Activated CD8-positive, alpha-beta memory T cell treated with anti-CD3 and anti-CD28 coated beads for 1 hour (primary cell): ENCODE measurements at places on chromosomes 2 and 18.

GRCh38 chr2:230564805-230565779 is 147.6 kb upstream of the CAB39 start:
- no peak for DNase-seq

DNA sequence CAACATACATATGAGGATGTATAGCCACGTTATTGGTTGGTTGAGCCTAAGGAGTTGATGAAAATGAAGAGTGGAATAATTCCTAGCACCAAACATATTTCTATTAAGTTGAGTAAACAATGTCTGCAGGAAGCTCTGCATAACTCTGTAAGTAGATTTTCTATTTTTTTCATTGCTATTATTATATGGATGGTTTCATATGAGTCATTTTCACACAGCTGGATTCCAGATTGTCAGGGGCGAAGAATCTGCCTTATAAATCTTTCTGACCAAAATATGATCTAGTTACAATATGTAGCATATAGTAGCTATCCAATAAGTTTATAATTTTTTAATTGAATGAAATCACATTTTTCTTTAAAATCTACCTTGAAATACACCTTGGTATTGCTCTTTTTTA is 468.0 kb upstream of the PKDCC start:
- no peak for DNase-seq

DNA sequence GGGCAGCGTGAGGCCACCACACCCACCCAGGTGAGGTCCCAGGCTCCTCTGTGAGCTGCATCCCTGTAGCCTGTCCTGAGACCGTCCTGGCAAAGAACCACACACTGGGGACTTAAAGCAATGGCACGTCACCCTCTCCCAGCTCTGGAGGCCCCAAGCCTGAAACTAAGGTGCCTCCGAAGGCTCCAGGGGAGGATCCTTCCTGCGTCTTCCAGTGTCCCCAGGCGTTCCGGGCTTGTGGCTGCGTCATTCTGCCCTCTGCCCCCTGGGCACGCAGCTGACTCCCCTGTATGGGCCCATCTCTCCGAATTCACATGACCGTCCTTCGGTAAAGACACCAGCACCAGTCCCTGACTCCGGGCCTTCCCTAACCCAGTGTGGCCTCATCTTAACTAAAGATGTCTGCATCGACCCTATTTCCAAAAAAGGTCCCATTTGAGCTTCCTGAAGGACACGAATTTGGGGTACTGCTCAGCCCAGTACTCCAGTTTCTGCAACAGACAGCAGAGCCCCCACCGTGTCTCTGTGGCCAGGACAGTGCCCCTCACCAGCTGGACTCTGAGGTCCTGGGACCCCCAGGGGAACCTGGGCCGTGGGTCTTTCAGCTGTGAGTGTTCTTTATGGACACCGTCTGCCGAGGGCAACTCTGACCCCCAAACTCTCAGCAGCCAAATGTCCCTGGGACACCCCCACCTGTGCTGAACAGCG is 75.2 kb upstream of the CTDP1 start:
- no peak for DNase-seq

GRCh38 chr2:118371515-118371914 is 283.2 kb downstream of the INSIG2 start:
- DNase-seq, result no peak

- no peak for DNase-seq
These were observed 24.2 kb downstream of the CENPA start for GRCh38 chr2:26809876-26810577.

GRCh38 chr2:126674075-126674744 is 18.3 kb downstream of the GYPC start:
- DNase-seq, result no peak

GRCh38 chr2:209933499-209934483 is 68.6 kb upstream of the RPE start:
- DNase-seq, result no peak

DNA sequence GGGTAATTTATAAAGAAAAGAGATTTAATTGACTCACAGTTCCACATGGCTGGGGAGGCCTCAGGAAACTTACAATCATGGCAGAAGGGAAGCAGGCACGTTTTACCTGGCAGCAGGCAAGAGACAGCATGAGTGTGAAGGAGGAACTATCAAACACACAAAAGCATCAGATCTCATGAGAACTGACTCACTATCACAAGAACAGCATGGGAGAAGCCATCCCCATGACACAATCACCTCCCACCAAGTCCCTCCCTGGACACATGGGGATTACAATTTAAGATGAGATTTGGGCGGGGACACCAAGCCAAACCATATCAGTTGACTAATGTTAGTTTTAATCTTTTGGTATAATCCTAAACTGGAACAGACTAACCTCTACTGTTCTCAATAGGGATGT is 49.1 kb upstream of the CPO start:
- DNase-seq, result no peak

- DNase-seq, result no peak
These were observed 1635.0 kb upstream of the ACVR2A start for GRCh38 chr2:146209842-146210275.

GRCh38 chr2:77862120-77862519 is 339.9 kb upstream of the LRRTM4 start:
- no peak for DNase-seq
